ENCODE measurements at places on chromosomes 3 and 15.
A peak's percentile ranks its signal among the peaks of the same experiment; 100 is the strongest.

DNA sequence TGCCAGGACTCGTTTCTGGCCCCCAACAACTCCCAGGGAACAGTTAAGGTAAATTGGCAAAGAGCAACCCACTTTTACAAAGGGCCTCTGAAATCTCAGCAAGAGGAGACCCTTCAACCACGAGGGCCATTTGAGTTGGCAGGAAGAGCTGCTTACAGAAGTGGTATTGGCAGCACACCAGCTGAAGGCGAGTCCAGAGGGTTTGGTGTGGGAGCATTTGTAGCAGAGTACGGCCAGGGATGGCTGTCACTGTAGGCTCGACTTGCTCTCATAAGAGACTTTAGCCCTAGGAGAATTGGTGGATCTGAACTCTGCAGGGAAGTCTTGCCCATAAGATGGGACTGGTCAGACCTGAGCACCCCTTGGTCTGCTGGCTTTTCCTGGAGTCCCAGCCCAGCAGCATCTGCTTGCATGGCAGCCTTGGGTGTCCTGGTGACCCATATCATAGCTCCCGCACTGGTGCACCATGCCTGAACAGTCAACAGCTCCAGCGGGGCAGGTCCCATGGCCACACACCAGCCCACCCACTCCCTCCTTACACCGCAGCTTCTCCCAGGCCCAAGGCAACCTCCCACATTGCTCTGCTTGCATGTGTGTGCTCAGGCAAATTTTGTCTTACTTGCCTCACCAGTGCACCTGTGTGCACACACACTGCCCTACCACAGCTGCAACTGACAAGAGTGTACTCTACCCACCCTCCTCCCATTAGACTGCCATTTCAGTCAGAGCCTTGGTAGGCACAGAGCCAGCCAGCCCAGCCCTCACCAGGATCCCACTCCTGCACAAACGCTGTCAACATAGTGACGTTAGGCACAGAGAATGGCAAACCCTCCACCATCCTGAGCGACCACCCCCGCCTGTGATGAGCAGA, 861.6 kb upstream of the DPPA4 start:
- no peak for ATAC-seq

DNA sequence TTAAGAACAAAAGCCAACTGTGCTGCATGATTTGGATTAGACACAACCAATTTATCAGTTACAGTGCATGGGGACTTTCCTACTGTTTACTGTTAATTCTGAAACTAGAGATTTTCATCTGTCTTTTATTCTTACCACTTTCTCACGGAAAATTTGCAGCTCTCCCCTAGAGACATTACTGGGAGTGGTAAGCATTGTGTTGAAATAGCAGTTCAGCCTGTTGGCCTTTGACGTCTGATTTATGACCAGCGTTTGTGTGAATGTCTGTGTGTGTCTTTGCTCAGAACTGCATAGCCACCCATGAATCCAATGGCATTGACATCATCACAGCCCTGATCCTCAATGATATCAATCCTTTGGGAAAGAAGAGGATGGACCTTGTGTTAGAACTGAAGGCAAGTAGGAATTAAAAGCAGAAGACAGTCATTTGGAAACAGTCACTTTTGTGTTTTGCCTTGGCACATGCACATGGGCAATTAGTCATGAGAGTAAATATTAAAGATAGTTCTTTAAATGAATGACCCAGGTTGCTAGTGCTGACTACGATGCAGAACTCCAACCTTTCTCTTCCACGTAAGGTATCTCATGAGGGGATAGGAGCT, 202.2 kb upstream of the BHLHE40 start:
- peak; percentile 57 for ATAC-seq

GRCh38 chr3:146241523-146242240, 9.2 kb downstream of the PLSCR4 start:
- no peak for ATAC-seq

DNA sequence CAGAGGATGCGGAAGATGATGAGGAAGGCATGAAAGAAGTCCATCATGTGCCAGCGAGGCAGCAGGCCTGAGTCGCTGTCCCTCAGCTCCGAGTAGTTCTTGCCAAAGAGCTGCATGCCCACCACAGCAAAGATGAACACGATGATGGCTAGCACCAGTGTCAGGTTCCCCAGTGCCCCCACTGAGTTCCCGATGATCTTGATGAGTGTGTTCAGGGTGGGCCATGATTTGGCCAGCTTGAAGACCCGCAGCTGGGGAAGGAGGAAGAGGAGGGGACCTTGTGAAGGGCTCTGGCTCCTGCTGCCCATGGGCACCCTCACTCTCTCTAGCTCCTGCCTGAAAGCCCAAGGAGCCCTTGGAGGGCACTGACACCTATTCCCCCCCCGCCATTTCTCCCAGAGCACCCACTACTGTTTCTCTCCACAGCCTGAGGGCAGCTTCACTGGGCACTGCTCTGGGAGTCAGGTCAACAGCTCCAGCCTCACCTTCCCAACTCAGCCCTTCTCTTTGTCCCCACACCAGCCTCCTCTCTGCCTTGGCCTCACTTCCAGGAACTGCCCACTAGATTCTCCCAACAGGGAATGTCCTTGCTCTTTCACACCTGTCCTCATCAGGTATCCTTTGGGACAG, 63.6 kb downstream of the SCN5A start:
- no peak for ATAC-seq

DNA sequence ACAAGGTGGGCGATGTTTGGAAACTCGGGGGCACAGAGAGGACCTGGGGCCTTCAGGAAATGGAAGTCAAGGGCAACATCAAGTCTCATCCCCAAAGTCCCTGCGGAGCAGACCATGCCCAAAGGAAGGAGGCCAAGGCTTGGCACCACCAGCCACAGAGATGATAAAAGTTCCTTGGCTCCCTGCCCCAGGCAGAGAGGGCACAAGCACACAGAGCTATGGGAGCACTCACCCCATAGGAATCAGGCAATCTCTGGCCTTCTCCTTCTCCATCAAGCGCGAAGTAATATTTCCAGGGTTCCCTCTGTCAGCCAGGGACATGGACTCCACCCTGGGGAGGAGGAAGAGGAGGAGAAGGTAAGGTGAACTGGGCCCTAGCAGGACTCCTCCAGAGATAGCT, 7.9 kb downstream of the ACAA1 start:
- no peak for ATAC-seq

GRCh38 chr3:61899700-61900462, 338.5 kb downstream of the PTPRG start:
- no peak for ATAC-seq

DNA sequence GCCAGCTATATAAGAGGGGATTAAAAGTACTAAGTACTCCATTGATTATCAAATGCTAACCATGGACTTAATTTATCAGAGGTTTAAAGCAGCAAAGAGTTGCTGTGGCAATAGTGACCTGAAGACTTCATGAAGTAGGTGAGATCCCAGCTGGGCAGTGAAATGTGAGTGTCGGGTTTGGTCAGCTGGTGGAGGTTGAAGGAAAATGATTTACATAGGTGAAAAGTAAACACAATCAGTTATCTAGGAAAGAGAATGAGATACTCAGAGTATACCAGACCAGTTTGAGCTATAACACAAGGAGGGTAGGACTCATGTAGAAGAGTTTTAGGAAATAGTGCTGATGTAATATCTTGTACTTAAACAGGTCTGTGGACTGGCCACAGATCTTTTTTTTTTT, 16.5 kb upstream of the FBXO22 start:
- ATAC-seq: no peak

- ATAC-seq: no peak
These were observed 19.8 kb downstream of the IQSEC1 start for GRCh38 chr3:13053420-13053819.

- no peak for ATAC-seq
These were observed 11.0 kb downstream of the TRAT1 start for GRCh38 chr3:108833611-108834010.

GRCh38 chr3:177085794-177086193, 111.5 kb downstream of the TBL1XR1 start:
- no peak for ATAC-seq

DNA sequence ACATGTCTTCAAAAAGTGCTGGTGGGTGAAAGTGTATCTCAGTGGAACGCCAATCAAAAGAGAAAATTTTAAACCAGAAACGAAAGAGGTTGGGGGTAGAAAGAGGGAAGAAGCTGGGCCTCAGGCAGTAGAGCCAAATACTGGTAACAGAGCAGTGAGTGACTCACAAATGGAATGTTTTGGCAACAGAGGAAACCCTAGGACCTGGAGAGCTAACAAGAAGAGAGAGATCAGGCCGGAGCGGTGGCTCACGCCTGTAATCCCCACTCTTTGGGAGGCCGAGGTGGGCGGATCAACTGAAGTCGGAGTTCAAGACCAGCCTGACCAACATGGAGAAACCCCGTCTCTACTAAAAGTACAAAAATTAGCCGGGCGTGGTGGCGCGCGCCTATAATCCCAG, 450.8 kb upstream of the NAALADL2 start:
- no peak for ATAC-seq

- no peak for ATAC-seq
These were observed 138.6 kb downstream of the FBLN2 start for GRCh38 chr3:13687517-13687943.

GRCh38 chr3:193879099-193879863, 256.7 kb upstream of the HES1 start:
- ATAC-seq: no peak

DNA sequence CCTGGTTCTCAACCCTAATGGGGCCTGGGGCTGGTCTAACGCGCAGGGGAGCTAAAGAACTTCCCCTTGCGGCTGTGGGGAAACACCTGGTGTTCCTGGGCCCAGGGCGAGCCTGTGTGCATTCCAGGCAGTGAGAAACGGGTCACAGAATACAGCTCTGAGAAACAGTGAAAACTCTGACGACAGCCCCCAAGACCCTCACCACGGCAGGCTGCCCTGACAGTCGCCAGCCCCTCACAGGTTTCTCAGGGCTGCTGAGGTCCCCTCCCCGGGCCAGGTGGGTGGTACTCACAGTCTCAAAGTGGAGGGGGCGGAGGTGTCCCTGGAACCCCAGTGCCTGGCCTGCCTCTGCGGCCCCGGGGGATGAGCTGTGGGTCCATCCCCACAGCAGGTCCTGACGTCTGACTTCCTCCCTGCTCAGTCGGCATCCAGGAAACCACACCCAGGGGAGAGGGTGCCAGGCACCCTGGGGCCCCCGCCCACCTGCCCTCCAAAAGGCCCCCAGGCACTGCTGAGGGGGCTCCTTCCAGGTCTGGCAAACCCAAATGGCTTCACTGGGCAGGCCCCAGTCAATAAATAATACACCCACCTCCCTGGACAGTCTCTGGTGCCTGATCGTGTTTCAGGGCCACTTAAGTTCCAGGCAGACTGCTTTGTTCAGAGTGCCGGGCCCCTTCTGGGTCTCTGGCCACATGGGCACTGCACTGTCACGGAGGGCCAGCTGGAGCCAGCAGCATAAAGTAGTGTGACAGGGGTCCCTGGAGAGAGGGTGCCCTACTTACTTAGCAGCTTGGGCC, 57.7 kb downstream of the IQSEC1 start:
- ATAC-seq: peak; percentile 18

- ATAC-seq: no peak
These were observed 73.2 kb upstream of the ARL6 start for GRCh38 chr3:97691354-97691753.

DNA sequence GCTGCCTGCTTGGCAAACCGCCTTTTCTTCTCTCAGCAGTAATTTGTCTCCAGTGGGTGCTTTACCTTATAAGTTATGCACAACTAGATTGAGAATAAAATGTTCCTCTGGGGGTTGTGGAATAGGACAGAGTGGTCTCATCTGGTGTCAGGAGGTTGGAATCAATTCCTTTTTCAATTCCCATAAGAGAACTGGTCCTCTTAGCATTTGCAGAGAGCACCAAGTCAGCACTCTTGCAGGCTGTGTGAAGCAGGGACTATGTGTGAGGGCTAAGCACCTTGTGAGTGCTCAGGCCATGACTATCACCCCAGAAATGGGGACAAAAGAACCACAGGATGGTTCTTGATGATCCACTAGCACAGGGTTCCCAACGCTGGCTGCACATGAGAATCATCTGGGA, 163.6 kb upstream of the UMPS start:
- no peak for ATAC-seq

DNA sequence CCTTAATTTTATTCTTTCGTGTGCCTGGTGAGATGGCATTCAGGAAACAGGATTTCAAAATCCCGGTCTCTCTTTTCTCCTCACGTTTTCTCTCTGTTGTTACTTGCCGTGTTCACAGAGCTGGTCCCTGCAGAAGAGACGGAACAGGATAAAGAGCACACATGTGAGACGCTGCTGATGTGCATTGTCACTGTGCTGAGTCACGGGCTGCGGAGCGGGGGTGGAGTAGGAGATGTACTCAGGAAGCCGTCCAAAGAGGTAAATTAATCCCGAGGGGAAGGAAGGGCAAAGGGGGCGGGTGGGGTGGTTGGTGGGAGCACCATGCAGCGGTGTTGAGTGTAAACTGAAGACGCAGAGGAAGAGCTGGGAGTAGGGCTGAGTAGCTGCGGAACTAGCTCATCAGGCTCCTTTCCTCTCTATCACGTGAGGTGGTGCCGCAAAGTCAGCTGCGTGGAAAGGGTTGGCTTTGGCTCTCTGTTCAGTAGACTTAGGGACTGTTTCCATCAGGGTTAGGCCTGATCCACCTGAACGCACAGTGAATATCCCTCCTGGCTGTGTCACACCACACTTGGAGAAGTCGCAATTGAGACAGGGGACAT, 164.8 kb upstream of the BHLHE40 start:
- no peak for ATAC-seq

DNA sequence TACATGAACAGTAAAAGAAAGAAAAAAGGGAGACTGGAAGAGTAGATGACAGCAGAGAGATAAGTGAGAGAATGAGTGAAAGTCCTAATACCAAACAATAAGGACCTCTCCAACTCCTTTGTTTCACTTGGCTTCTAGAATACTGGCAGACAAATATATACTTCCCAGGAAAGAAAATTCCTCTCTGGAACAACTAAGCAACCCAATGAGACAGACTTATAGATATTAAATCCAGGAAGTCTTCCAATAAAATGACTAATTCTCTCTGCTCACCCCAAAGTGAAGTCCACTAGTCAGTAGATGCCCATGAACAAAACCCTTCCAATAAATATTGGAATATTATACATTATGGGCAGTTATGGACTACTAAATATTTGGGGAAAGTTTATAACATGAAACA, 114.2 kb downstream of the NEDD4 start:
- ATAC-seq: no peak

GRCh38 chr15:101672298-101672697, 20.1 kb upstream of the TM2D3 start:
- ATAC-seq: no peak

DNA sequence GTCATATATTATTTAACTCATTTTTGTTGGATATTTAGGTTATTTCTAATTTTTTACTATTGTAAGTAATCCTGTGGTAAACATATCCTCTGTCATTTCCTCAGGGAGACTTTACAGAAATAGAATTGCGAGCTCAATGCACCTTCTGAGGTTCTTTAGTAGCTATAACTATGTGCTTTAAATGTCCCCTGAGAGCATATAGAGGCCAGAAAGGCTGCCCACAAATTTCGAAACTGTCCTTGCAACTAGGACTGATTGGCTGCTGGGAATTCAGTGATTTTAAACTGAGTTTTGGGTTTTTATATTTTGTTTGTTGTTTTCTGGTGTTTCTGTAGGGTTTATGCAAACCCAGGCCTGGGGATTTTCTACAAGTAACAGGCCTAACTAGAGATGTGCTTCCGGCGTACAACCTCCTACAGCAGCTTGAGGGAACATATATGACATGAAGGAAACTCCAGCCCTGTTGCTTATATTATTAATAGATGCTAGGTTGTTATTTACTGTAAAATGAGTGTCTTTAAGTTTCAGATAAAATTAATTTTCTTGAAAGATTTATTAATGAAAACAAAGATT, 29.1 kb upstream of the P4HTM start:
- ATAC-seq: no peak
